ENCODE measurements at places on chromosomes 5 and 9. TPM values are rescaled to one million over a fixed set of nuclear protein-coding genes. Genes with fewer than 3 reads are reported as not detected.
A peak's percentile ranks its signal among the peaks of the same experiment; 100 is the strongest.

DNA sequence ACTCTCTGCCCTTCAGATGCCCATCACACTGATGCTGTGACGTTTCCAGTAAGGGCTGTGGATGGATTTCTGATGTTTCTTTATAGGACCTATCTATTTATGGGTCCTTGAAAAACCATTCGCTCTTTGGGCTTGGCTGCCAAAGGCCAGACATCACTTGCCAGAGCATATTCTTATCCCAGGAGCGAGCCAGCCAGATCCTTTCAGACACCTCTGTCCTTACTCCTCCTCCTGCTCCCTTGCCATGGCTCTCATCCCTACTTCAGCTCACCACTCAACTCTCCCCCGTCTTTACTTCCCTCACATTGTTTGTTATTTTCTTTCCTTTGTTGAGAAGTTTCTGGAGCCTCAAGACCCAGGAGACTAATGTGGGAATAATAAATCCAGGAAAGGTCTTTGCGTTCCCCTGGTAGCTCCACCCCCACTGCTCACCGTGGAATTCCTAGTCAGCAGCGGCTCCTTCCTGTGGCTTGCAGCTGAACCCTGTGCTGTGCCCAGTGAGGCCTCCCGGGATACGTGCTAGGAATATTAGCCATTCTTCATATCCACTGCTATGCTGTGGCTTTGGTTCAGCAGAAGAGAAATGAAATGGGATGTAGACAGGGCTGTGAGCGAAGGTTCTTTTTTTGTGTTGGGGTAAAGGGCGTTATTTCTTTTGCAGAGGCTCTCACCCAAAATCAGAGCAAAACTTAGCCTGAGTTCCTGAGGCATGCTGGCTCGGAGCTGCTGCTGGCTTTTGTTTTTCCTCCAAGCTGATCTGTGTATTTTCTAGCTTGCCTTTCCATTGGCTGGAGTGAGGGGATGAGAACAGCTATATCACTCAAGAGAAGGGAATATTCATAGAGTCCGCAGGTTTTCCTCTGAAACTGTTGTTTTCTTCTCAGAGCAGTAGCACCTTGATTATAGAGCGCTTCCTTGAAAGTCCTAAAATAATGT is 171.1 kb downstream of the SAXO1 start:
- DNase-seq, result peak; percentile 38

Gene TXNDC8
- total RNA-seq, result not detected

- DNase-seq, result no peak
Observed at GRCh38 chr5:84419742-84420141, 35.1 kb upstream of the EDIL3 start.

DNA sequence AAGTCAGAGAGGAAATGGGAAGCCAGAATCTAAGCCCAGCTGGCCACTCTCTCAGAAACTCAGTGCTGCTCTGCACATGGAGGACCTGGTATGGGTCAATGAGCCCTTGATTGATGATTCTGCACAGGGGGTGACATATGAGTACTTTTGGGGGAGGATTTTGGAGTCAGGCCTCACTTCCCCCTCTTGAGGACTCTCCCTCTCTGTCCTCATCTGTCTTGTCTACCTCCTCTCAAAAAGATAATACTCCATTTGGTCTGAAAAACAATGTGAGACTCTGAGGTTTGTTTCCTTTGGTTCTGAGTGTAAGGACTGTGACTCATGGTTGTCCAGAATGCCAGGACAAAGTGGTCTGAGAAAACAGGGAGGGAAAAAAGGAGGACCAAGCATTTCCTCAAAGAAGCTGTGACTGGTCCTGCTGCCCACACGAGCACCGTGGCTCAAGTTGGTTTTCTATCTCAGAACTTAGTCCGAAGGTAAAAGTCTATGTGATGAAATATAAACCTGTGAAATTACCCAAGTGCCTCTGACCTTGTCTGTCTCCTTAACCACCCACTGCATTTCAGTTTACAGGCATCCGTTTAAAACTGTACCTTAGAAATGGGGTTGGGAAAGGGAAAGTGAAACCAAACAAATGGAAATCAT is 11.1 kb downstream of the TTC39B start:
- no peak for DNase-seq

DNA sequence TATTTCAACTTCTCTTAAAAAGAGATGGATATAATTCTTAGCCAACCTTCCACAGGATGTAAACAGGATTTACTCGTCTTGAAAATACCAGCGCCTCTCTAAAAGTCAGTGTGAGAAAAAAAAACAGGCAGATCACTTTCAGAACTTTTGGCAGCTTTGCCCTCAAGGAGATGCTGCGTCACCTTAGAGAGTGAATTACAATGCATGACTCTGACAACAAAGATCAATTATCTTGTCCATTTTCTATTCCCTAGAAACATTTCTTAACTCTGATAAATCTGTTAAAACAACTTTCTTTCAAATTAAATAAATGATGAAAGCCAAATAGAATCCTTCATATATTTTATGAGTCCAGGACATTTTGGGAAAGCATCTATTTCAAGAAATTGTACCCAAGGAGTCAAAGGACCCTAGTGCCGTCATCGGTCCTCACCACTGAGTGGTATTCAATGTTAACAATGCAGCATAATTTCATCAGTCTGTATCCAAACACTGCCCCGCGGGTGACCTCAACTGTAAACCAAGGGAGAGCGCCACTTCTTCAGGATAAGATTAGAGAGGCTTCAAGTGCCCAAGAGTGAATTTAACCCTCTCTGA is 536.0 kb downstream of the PDE4D start:
- DNase-seq, result peak; percentile 39

Gene MEIKIN
- not detected for total RNA-seq

GRCh38 chr9:13904746-13905145 is 409.2 kb downstream of the NFIB start:
- no peak for DNase-seq

Gene SPOUT1
- 20.9 TPM for total RNA-seq

- DNase-seq, result no peak
Observed at GRCh38 chr5:14475045-14475444, 106.5 kb upstream of the OTULINL start.

DNA sequence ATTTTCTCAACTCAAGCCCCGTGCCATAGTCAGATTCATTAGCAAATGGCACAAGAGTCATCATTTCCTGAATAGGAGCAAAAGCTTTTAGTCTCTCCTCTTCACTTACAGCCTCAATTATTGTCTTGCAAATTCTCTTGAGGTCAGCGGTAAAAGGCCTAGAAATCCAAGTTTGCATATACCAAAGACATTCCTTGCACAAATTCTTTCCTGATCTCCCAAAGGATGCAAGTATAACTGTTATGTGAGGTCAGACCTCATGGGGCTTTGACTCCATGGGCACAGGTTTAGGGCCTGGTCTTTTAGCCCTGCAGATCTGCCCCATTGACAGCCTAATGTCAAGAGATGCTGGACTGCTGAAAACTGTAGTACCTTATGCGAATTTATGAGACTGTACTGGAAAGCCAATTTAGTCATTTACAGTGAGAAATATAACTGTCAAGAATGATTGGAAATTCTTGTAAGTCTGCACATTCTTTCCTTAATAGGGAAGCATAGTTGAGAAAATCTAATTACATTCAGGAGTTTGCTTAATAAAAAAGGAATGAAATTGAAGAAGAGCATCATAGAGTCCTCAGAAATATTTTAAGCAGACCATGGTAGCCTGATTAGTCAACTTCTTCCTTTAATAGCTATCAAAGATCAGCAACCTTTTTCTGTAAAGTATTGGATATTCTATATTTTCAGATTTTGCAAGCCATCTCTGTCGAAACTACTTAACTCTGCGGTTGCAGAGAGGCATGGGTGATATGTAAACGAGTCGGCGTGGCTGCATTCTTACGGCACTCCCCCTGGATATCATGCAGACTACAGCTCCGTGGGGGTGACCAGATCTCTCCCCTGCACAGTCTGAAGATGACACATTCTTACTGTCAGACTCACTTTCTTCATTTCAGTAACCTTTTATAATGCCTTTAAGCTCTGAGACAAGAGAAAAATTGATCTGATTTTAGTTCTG is 45.2 kb downstream of the GCNT4 start:
- DNase-seq, result no peak
